ENCODE measurements at places on chromosomes 16 and 17.

DNA sequence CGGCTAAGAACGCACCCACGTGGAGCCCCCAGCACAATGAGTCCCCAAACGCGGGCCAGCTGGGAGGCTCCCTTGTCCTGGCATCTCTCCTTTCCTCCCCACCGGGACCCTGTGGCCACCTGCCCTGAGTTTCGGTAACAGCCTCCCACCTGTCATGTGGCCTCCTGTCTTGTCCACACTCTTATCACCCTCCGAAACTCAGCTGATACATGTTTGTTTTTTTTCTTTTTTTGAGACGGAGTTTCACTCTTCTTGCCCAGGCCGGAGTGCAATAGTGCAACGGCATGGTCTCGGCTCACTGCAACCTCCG lies 105.7 kb upstream of the CREBBP start:
- DNase-seq: no peak

DNA sequence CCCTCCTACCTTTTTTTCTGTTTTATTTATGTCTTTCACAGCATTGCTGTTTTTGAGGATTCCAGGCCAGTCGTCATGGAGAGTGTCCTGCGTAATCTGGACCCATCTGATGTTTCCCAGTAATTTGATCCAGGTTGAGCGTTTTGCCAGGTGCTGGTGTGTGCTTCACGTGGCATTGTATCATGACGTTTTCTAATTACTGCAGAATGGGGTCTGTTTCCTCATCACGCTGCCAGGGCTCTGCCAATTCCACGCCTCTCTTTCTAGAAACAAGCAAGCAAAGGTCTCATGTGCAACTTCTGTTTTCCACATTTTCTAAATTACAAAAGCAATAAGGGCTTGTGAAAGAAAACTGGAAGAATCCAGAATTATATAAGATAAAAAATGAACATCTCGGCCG lies 28.3 kb upstream of the BHLHA9 start:
- no peak for DNase-seq

- no peak for DNase-seq
These were observed 484 bp downstream of the FZD2 start for GRCh38 chr17:44557651-44558285.

- DNase-seq: no peak
These were observed 13.9 kb upstream of the ADGRG1 start for GRCh38 chr16:57614536-57614935.

- DNase-seq: no peak
These were observed 3.6 kb upstream of the HROB start for GRCh38 chr17:44137891-44138709.

- no peak for DNase-seq
These were observed 537.7 kb downstream of the MAF start for GRCh38 chr16:79062821-79063220.

All from effector memory CD4-positive, alpha-beta T cell (primary cell).